ENCODE measurements at places on chromosomes 12 and 14.

- no peak for DNase-seq
These were observed 15.4 kb upstream of the USP30 start for GRCh38 chr12:109036975-109037374.

DNA sequence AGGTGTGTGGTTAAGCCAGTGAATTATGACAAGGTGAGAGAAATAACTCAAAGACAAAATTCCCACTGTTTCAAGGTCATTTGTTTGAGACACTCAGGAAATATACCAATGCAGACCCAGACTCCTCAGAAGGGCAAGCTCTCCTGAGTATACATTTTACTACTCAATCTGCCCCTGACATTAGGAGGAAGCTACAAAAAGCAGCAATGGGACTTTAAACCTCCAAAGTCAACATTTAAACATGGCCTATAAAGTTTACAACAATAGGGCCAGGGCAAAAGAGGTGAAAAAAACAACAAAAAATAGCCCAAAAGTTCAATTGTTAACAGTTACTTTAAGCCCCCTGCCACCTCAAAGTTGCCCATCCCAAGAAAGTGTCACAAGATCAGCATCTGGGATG, 19.5 kb upstream of the PEX5 start:
- DNase-seq, result no peak

GRCh38 chr12:6612247-6612646, 5.1 kb upstream of the CHD4 start:
- DNase-seq, result peak; percentile 49

- no peak for DNase-seq
These were observed 75.8 kb upstream of the CEP83 start for GRCh38 chr12:94535510-94535921.

DNA sequence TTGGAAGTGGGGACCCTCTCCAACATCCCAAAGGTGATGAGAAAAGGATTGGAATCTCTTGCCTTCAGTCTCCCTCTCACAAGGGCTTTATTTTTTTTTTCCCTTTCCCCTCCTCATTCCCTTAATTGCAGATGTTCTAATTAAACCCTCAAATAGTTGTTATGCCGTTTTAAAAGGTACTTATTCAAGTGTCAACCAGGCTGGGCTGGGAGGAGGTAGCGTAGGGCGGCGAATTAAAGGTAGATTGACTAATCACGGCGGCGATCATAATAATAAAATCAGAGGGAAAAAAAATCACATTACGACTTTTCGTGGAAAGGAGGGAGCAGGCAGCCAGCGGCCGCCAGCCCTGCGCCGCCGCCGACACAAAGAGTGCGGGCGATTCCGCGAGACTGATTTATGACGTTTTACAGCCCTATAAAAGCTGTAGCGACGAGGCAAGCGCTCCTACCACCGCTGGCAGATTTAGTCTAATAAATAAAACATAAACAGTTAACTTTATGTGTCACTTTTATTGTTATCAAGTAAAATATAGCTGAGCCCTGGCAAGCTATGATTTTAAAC, 1.7 kb upstream of the HOXC4 start:
- no peak for DNase-seq

- no peak for DNase-seq
These were observed 48.8 kb upstream of the PAPLN start for GRCh38 chr14:73188501-73188911.

- DNase-seq, result no peak
These were observed 76.6 kb downstream of the HSPB8 start for GRCh38 chr12:119255314-119255713.

DNA sequence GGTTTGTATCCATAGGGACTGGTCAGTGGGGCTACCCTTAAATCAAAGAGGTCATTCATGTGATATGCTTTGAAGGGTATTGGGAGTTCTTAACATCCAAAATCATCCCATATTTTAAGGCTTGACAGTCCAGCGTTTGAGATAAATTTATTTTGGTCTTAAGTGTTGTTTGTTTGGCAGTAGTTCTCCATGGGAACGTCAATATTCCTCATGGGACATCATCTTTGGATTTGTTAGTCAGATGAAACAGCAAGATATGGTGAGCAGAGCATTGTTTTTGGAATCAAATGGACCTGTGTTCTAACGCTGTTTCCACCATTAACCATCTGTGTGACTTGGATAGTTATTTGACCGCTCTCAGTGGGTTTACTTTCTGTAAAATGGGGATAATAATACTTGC, 45.9 kb upstream of the GSG1 start:
- no peak for DNase-seq

DNA sequence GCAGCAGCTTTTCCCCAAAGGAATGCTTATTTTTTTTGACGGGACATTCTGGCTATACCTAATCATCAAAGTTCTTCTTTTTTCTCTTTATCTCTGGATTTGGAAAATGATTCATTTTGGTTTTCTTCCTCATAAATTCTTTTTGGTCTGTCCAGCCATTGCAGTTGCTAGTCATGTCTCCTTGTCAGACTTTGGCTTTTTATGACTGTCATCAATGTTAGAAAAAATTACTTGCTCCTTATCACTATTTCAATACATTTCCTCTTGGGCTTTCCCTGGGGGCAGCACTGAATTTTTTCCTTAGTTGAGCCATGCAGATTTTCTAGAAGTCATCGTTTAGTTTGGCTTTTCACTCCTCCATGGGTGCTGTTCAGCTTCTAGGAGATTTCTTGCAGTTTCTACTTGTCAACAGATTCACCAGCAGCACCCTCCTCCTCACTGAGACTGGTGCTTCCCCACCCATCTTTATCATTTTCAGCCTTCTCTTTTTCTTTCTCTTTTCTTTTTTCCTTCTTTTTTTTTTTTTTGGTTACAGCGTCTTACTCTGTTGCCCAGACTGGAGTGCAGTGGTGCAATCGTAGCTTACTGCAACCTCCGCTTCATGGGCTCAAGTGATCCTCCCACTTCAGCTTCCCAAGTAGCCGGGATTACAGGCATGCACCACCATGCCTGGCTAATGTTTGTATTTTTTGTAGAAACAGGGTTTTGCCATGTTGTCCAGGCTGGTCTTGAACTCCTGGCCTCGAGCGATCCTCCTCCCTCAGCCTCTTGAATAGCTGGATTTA, 5.2 kb downstream of the ADIPOR2 start:
- DNase-seq, result no peak

DNA sequence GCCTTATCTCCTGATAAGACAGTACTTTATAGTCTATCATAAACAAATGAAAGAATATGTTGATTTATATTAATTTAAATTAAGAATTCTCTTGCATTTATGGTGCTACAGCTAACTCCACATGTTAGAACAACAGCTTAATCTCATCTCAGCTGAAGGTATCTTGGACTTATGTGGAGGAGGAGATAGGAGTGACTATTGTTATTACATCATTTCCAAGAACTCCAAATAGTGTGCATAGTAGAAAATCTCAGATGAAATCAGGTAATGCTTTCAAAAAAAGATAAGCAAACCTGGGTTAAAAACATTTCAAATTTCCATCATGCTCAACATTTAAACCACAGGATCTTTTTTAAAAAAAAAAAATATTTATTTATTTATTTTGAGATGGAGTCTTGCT, 31.3 kb upstream of the ISM2 start:
- DNase-seq, result no peak

GRCh38 chr14:49915085-49915484, 22.2 kb downstream of the ARF6 start:
- no peak for DNase-seq

- DNase-seq, result peak; percentile 33
These were observed 44.6 kb downstream of the SFSWAP start for GRCh38 chr12:131755305-131756113.

GRCh38 chr12:124100572-124101178, 127.7 kb downstream of the ZNF664 start:
- no peak for DNase-seq

DNA sequence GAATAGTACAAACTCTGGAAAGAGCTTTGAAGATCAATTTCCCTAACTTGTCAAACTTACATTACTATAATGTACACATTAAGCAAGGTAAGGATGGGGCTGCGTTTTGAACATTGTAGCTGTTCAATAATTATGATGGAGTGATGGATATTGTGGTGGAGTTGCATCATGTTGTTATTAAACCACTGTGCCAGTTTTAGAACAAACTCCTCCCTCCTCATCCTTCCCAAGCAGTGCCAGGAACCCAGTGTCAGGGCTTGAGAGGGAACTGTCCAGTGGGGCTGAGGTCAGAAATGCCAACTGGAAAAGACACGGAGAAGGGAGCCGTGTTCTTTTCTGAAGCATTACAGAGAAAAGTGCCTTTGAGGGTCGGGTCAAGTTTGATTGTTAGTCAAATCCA, 31.9 kb upstream of the PAPOLA start:
- no peak for DNase-seq

DNA sequence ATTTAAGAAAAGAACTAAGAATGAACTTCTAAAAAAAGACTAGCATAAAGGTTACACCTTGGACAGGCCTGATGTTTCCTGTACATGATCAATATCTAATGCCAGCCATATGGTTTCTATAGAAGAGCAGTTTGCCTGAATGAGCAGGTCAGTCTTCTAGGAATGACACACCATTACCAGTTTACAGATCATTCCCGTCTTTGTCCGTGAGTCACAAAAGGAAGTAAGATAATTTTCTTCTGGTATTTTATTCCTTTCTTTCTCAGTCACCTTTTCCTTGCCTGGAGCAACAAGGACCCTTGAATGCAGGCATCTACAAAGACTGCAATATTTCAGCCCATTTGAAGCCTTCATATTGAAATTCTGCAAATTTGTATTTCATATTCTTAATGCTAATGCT, 44.6 kb upstream of the CNTN1 start:
- no peak for DNase-seq

- no peak for DNase-seq
These were observed 160.6 kb downstream of the MYRFL start for GRCh38 chr12:69985656-69986055.

GRCh38 chr14:26204728-26205479, 392.9 kb downstream of the NOVA1 start:
- no peak for DNase-seq

GRCh38 chr14:55118761-55119160, 10.3 kb upstream of the LGALS3 start:
- DNase-seq, result no peak

- no peak for DNase-seq
These were observed 6.6 kb downstream of the FAM177A1 start for GRCh38 chr14:35052637-35053036.

GRCh38 chr12:4786795-4787194, 66.6 kb downstream of the GALNT8 start:
- DNase-seq, result no peak

GRCh38 chr12:95397571-95397970, 76.4 kb upstream of the METAP2 start:
- DNase-seq, result no peak

DNA sequence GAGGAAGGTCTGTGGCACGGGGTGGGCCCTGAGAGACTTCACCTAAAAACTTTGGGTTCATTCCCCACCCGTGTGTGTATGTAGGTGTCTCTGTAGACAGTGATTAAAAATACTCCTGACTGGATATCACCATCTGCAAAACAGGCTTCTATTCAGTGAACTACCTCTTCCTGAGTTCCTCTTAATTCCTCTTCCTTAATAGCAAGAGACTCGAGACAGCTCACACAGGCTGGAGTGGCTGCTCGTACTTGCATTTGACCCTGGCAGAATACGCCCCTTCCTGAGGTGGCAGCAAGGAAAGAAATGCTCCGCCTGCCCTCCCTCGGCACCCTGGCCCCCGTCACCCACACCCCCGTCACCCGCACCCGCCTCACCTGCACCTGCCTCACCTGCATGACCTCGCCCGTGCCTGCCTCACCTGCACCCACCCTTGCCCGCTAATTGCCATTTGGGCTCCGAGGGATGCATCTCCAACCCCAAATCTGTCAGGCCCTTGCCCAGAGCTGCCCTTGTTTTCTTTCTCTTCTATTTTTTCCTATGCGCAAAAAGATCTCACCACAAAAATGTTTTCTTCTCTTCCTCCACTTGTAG, 90.0 kb downstream of the FBXL14 start:
- DNase-seq, result no peak

- DNase-seq, result no peak
These were observed 98.7 kb downstream of the HECTD4 start for GRCh38 chr12:112283546-112283945.

- DNase-seq, result no peak
These were observed 42.1 kb downstream of the STXBP6 start for GRCh38 chr14:25007832-25008231.

GRCh38 chr14:53683229-53683628, 273.4 kb downstream of the BMP4 start:
- no peak for DNase-seq

DNA sequence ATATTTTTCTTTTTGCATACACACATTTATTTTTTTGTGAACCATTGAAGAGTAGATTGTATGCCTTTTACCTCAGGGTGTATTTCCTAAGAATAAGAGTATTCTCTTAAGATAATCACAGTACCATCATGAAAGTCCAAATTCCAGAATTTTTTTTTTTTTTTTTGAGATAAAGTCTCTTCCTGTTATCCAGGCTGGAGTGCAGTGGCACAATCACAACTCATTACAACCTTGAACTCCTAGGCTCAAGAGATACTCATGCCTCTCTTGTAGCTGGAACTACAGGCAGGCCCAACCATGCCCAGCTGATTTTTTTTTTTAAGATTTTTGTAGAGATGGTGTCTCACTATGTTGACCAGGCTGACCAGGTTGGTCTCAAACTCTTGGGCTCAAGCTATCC, 10.9 kb downstream of the FRS2 start:
- DNase-seq, result no peak

DNA sequence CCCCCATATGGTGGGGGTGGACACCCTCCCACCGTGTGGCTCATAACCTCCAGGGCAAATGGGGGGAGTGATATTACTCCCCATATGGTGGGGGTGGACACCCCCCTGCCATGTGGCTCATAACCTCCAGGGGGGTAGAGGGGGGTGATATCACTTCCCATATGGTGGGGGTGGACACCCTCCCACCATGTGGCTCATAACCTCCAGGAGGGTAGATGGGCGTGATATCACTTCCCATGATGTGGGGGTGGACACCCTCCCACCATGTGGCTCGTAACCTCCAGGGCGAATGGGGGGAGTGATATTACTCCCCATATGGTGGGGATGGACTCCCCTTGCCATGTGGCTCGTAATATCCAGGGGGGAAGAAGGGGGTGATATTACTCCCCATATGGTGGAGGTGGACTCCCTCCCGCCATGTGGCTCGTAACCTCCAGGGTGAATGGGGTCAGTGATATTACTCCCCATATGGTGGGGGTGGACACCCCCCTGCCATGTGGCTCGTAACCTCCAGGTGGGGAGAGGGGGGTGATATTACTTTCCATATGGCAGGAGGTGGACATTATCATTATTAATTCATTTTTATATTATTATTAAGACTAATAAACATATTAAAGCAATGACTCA, 51.2 kb upstream of the OXA1L start:
- DNase-seq, result no peak

GRCh38 chr14:57462551-57462950, 31.1 kb downstream of the CCDC198 start:
- DNase-seq, result no peak

DNA sequence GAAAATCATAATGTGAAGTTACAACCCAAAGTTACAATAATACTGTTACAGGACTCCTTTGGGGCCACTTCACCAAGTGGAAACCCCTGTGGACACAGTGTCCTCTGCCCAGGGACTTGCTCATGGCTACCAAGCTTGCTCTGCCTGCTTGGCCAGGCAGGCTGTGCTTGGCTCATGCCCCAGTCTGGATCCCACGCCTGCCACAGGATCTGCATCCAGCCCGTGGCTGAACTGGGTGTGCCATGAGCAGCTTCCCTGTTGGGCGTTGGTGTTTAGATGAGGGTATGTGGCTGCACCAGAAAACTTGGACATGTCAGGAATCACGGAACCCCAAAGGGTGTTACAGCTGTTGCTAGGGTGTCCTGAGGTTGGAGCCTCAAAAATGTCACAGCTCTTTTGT, 820.9 kb downstream of the SLC6A15 start:
- DNase-seq, result no peak

- DNase-seq, result no peak
These were observed 152.4 kb downstream of the KIF26A start for GRCh38 chr14:104290756-104291122.
